ENCODE measurements at places on chromosomes 11 and 22.

DNA sequence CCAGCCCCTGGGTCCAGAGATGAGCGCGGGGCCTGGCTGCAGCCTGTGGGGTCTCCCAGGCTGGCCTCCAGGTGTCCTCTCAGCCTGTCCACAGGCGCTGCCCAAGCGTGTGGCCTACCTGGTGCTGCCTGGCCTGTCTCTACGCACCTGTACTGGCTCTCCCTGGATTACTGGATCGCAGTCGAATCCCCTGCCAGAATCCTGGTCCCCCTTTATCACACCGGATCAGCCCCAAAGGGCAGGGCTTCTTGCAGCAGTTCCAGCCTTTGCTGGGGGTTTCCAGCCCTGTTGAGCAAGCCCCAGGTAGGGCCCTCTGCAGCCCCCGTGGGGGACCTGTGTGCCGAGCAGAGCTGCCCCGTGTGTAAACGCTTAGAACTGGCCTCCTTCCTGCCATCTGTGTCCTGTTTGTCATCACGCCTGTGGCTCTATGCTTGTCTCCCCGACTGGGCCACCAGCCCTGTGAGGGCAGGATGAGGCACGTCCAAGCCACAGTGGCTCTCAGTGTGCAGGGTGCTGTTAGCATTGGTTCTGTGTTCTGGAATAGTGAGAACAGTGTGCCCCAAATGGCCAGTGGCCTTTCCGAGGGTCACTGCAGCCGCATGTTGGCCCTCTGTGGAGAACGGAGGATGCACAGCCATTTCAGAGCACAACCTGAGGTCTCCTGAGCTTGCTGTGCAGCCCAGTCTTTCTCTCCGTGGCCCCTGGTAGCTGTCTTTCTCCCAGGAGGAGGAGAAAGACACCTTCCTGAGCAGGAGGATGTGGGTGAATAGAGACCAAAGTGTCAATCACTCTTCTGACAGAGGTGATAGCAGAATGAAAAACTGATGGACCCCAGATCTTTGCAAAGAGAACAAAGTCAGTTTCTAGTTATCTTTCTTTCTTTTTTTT, 13.9 kb upstream of the TXNRD2 start:
- DNase-seq, result no peak

GRCh38 chr22:41327124-41327523, 25.8 kb downstream of the ZC3H7B start:
- no peak for DNase-seq

GRCh38 chr11:67117672-67118180, 1.3 kb upstream of the KDM2A start:
- DNase-seq, result no peak

DNA sequence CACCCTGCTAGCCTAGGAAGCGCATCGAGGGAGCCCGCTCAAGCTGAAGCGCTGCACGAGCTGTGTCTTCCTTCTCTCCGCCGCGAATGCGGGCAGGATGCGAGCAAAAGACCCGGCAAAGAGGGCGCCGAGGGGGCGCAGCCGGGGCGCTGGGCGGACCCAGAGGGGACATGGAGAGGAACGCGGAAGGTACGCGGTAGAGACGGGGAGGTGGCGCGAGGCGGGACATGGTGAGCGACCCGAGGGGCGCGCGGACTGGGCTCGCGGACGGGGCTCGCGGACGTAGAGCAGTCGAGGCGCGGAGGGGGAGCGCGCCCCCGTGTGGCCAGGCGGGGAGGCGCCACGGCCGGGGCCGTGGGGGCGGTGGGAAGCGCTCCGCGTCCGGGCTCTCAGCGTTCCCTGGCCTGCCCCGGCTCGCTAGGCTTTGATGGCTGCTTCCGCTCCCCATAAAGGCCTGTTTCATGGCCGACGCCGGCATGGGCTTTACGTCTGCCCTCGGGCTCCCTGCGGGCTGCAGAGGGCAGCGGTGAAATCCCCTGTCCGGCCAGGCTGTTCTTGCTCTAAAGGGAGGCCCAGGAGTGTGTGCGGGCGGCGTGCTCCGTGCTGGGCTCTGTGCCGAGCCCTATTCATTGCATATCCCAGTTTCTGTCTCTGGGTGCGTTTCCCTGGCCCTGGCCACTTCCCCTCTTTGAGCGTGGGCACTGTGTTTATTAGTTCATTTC, 31.2 kb upstream of the TRIM29 start:
- no peak for DNase-seq

DNA sequence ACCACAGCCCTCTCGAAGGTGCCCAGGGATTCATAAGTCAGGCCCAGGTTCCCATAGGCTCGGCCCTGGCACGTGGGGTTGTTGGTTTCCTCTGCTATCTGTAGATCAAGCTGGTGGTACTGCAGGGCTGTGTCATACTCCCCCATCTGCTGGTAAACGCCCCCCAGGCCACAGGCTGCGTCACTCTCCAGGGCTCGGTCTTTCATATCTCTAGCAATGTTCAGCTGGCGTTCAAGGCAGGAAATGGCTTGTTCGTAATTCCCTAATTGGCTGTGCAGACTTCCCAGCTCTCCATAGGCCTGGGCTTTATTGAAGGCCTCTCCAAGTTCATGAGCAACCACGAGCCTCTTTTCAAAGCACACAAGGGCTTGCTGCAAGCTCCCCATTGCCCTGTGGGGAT, 186.4 kb upstream of the PITPNB start:
- no peak for DNase-seq

DNA sequence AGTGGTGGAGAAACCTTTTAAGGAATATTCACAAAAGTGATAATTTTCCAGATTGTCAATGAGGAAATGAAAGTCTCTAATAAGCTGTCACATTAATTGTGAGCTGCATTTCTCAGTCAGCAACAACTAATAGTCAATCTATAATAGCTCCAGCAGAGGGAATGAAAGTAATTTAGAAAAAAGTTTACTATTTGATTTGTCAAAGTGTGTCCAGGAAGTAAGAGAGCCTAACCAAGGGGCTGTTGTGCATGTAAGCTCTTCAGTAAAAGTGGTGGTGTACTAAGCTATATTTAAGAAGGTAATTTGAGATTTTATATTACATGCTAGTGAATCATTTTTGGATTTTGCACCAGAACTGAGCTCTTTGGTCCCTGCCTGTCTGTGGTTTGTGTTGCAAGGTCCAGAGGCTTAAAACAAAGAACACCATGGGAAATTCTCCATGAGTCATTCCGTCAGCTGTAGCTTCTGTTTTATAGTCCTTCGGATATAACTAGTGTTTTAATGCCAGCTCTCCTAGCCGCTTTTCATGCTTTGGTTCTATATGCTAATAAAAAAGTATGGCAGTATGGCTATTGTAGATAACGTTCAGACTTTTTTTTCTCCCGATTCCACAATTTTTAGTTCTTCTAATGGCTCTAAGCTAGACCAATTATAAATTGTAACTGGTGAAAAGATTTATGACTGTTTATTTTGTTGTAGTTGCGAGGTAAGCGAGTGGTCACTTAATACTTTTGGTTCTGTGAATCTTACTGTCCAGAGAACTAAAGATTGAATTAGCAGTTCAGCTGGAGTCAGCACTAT, 64.6 kb downstream of the ARHGEF12 start:
- peak; percentile 87 for DNase-seq

DNA sequence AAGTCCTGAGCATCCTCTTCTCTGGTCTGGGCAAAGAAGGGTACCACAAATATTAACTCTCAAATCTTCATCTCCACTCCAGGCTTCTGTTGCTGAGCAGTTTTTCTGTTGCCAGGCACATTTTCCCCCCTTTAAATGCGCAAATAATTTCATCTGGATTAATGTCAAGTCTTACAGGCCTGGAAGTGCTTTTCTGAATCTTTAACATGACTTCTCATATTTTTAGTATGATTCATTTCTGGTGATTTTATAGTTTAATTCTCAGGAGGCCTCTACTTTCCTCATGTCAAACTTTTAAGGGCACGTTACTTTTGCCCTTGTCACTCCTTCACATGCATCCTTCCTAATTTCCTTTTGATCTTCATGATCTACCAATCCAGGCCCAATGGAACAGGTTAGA, 510.2 kb downstream of the METTL15 start:
- DNase-seq, result no peak

- DNase-seq, result no peak
These were observed 12.3 kb upstream of the DLAT start for GRCh38 chr11:112012874-112013273.

Measured in smooth muscle cell of the brain vasculature (primary cell).